NCI-H2227 treated with DMSO at 0.1 percent for 48 hours (cell line): ENCODE measurements at places on chromosomes 12 and 14.

DNA sequence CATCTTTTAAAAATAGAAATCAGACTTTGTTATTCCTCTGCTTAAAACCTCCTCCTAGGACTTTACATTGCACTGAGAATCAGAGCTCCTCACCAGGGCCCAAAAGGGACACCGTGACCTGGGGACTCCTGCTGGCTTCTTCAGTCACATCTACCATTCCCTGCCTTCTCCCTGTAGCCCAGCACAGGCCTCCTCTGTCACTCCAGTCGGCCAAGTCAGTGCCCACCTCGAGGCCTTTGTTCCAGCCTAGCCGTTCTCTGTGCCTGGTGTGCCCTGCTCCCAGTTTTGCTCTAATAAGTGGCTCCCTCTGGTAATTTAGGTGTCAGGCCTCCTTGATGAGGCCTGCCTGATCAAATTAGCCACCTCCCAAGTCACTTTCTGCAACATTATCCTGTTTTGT lies 27.4 kb downstream of the CRADD start:
- DNase-seq: no peak

DNA sequence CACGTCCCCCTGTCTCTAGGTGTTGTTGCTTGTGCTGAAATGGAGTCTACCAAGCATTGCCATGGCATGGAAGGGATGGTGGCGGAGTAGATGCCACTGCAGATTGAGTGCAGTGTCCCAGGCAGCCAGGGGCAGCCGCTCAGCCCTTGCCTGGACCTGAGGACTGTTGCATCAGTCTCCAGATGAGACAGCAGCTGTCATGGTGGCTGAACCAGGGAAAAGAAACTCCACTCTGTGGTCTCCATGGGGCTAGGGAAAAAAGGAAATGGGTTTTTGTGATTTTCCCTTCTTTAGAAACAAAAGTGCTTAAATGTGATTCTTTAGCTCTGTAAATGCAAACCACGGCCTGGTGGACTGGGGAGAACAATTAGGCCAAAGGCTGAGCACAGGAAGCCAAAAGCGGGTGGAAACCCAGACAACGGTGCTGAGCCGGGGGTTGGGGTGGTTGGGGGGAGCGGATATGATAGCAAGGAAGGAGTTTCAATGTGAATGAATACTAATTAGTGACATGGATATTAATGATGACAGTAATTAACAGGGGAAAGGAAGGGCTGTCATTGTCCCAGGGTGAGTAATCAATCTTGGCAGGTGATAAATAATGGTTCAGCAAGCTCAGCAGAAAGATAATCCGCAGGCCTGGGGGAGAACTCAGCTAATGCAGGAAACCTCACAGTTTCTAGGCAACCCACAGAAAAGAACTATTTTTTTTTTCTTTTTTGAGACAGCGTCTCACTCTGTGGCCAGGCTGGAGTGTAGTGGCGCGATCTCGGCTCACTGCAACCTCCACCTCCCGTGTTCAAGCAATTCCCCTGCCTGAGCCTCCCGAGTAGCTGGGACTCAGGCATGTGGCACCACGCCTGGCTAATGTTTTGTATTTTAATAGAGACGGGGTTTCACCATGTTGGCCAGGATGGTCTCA lies 442.6 kb downstream of the DPF3 start:
- DNase-seq: no peak

DNA sequence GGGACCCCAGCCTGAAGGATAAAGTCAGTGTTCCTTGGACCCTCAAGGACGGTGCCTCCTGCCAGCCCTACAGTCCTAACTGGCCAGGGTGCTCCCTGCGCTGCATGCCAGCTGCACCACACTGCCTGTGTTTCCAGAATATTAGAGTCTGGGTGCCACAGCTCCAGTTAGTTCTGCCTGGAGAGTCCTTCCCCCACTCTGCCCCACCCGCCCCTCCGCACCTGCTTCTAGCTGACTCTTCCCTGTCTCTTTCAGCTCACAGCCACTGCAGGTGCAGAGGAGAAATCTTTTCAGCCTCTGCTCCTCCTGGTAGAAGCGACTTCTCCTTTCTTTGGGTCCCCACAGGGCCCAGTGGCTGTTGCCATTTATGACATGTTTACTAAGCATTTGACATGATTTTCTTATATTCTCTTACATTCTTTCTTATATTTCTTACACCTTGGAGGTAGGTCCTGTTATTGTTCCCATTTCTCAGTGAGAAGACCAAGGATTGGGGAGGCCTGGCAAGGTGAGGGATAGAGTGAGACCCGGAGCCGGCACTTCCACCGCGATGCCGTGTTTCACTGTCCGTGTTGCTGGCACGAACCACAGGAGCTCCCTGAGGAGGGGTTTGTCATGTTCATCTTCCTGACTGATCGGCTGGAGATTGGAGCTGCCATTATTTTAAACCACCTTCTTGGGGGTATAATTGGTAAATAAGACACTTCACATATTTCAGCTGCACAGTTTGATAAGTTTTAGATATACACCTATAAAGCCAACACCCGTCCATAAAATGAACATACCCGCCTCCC lies 29.4 kb downstream of the SYNE3 start:
- peak; percentile 29 for DNase-seq

DNA sequence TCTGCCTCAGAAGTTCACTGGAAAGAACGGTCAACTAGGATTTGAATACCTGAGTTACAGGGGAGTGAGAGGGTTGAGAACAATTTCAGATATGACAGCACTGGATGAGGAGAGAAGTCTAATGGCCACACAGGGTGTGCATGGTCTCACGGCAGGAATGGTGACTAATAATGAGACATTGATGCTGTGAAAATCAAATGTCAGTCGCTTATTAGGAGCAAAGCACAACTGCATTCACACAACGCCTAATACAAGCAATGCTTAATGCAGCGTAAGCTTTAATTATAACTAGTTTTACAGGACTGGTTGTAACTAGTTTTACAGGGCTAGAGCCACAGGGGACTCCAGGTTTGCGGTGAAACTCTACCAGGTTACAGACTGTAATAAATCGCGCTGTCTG lies 23.4 kb upstream of the PRIMA1 start:
- DNase-seq: no peak

- DNase-seq: no peak
These were observed 289.5 kb downstream of the TMEM132D start for GRCh38 chr12:129614221-129614885.

DNA sequence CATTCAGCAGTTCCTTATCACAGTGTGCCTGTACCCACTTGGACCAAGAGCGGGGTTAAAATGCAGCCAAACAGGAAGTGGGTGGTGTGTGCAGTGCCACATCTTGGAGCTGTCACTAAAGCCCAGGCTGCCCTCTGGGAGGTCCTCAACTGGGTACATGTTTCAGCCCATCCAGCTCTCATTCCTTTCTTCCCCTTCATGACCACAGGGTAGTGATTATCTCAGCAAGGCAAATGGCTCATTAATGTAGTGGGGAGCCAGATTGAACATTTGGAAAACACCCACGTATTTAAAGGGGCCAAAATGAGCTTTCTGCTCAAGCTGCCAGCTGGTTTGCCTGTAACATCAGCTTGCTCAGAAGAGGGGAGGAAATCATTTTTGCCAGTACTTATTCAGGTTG lies 210.8 kb upstream of the BTG1 start:
- no peak for DNase-seq

DNA sequence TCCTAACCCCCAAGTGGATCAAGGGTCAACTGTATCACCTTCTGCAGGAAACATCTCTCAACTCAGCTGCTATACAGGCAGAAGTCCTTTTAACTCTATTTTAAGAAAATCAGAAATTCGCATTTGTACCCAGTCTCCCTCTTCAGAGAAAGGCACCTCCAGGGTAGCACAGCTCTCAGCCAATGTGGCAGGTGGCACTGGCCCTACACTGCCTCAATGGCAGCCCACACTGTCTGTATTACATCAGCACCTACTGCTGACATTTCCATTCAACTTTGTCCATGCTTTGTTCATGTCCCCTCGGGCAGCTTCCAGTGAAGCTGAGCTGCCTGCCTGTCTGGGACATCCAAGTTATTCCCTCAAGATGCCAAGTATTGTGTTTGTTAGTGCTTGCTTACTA lies 8.8 kb downstream of the SPTSSA start:
- DNase-seq: no peak

DNA sequence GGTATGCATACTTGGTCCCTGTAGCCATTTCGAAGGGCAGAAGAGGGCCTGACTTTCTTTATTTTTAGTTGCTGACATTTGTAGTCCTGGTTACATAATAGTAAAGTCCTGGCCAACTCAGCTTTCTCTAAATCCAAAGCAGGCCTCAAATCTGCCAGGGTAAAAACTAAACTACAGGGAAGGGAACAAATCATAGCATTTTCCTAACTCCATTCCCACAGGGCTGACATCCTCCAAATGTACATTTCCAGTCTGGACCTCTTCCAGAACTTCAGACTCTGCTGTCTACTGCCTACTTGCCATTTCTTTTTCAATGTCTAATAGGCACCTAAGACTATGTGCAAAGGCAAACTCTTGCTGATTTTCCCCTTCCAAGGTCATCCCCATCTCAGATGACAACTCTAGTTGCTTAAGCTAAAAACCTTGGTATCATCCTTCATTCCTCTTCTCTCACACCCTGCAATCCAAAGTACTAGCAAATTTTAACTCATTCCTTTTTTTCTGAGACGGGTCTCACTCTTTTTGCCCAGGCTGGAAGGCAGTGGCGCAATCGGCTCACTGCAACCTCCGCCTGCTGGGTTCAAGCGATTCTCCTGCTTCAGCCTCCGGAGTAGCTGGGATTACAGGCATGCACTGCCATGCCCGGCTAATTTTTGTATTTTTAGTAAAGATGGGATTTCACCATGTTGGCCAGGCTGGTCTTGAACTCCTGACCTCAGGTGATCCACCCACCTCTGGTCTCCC lies 2.0 kb downstream of the DDIT3 start:
- no peak for DNase-seq

DNA sequence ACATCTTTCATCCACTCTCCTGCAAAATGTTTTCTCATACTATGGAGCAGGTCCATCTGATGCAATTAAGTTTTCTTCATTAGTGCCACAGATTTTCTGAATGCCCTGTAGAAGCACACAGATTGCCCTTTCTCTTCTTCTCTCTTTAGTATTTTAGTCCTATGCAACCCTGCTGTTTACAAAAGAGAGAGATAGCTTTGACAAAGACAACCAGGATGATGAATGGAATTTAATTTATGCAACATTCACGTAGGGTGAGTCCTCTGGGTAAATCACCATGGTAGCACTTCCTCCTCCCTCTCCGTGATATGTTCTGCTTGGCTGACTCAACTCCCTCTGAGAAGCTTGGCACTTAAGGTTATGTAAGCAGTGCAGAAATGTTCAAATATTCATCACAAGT lies 400.9 kb upstream of the PDE3A start:
- no peak for DNase-seq

DNA sequence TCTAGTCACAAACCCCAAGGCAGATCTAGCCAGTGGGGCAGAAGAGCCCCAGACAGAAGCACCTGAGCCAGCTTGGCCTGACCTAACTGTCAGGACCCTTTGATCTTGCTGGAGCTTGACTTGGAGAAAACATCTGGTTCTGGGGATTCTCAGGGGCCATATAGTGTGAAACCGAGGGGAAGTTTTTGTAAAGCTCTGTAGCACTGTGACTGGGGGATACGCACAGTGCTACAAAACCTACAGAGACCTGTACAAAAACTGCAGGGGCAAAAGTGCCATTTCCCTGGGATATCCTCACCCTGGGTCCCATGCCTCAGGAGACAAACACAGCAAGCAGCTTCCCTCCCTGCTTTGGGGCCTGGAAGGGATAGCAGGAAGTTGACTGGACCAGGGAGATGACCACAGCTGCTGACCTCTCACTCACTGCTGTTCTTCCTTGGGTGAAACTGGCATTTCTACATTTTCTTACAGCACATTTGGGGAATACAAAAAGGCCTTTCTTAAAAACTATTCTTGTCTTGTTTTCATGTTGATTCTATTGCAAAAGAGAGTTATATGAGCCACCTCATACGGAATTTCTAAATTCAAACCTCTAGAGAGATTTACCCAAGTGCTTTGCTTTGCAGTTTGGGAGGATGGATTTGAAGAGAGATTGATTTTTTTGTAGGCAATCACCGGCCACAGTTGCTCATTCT lies 140.0 kb downstream of the DAD1 start:
- no peak for DNase-seq

- no peak for DNase-seq
These were observed 123.6 kb downstream of the SCARB1 start for GRCh38 chr12:124739953-124740561.

DNA sequence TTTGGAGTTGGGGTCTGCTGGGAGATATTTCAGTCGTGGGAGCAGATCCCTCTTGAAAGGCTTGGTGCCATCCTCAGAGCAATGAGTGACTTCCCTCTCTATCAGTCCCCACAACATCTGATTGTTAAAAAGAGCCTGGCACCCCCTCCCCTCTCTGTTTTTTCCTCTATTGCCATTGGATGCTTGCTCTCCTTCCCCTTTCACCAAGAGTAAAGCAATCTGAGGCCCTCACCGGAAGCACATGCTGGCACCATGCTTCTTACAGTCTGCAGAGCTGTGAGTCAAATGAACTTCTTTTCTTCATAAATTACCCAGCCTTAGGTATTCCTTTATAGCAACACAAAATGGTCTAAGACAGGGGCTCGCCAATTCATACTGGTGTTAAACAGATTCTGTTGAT lies 99.1 kb upstream of the CCND2 start:
- DNase-seq: no peak

- DNase-seq: peak; percentile 28
These were observed 302 bp downstream of the CCDC38 start for GRCh38 chr12:95942101-95942523.

- no peak for DNase-seq
These were observed 372.7 kb downstream of the IPO8 start for GRCh38 chr12:30323008-30323407.

- DNase-seq: no peak
These were observed 10.9 kb downstream of the GATC start for GRCh38 chr12:120457133-120457532.

GRCh38 chr14:100120522-100121269 lies 38.7 kb downstream of the DEGS2 start:
- no peak for DNase-seq

DNA sequence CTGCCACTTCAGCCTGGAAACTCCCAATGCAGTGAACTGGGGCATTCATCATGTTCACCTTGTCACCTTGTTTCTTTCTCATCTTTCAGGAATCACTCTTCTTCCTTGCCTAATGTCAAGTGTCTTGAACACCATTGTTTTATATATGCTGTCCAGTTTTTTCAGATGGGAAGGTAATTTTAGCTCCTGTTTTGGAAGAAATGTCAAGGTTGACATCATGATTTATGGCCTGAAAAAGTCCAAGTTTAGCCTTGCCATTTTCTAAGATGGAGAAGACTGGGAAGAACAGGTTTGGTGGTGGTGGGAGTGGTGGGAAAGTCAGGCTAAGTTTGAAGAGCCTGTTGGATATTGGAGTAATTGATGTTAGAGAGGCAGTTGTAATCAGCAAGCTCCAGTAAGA lies 54.0 kb downstream of the ADCK1 start:
- no peak for DNase-seq
